Fibroblast of skin of left quadriceps (primary cell): ENCODE measurements at places on chromosomes 11 and 22.
A peak's percentile ranks its signal among the peaks of the same experiment; 100 is the strongest.

GRCh38 chr11:124746621-124747243 is 5.3 kb downstream of the VSIG2 start:
- no peak for DNase-seq

GRCh38 chr11:111945198-111945597 is 8.1 kb downstream of the DIXDC1 start:
- DNase-seq = no peak

GRCh38 chr11:76918941-76919386 is 58.2 kb downstream of the ACER3 start:
- peak; percentile 40 for DNase-seq

DNA sequence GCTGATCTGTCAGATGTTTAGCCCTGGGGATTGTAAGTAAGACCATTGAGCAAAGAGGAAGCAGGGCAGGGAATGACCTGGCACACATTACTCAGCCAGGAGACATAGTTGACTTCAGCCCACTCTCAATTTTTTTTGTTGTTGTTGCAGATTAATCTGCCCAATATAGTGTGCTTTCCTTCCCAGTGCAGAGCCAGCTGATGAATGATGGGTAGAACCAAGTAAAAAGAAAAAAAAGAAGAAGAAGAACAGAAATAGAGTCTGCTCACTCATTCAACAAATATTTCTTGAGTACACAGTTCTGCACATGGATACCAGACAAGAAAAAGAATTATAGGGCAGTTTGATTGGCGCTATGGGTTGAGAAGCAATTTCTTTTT is 292.7 kb downstream of the ETS1 start:
- DNase-seq = no peak

GRCh38 chr22:25485626-25486545 is 78.6 kb upstream of the GRK3 start:
- no peak for DNase-seq

DNA sequence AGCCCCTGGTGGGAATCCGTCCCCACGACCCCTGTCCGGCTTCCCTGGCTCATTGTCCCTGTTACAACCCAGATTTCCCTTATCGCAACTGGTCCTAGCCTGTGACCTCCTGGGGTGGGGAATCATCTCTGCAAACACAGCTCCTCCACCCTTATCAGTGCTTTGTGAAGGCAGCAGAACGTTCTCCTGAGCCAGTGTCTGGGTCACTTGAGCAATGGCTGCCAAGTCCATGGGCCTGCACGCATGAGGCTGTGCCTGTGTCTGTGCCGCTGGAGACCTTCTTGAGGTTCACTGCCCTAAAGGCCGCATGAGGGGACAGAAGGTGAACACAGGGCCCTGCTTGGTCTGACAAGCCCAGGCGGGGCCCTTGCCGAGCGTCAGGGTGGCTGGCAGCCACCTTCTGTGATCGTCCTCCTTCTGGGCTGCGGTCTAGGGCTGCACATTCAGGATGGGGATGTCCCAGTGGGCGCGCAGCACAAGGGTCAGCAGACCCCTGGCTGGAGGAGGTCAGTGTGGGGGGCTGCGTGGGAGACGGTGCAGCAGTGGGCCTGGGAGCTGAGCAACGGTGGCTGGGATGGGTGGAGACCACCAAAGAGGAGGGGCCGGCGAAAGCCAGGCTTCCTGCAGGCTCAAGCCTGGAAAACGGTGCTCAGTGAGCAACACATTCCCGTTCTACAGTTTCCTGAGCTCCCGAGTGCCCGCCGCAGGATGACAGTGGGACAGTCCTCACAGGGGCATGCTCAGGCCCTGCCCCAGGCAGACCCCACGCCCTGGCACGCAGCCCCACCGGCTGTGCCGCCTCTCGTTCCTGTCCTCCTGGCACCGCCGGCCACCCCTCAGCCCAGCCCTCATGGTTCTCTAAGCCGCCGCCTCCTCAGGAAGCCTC is 74.1 kb downstream of the CDKN1C start:
- no peak for DNase-seq

GRCh38 chr11:10746871-10747270 is 4.2 kb upstream of the CTR9 start:
- DNase-seq = no peak

- DNase-seq = no peak
Measured at GRCh38 chr11:2207773-2208621, 36.4 kb upstream of the TH start.

DNA sequence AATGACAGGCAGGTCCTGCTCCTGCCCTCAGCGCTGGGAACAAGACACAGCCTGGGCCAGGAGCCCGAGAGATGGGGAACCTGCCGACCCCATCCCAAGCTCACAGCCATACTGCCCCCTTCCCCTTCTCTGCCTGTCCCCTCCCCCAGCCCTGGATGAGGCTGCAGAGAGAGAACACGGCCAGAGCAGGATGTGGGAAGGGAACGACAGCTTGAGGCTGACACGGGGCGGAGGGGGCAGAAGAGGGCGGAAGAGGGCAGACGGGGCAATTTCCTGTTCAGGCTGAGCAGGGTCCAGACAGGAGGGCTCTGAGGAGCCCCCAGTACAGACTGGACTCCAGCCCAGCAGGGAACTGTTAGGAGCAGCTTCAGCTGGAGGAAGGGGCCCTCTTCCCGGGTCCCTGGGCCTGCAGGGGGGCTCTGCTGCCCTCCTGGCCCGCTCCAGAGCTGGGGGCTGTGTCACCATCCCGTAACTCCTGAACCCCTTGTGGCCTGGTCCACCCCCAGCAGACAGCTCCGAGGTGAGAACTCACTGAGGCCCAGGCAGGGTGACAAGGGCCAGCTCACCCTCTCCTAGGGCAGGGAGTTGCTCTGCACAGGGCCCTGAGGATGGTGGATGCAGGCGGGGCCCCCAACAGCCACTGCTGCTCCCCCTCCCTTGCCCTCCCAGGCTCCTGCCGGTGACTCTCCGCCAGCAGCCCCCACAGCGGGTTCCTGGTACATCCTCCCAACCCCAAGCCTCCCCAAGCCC is 5.7 kb downstream of the CTSD start:
- DNase-seq = no peak

DNA sequence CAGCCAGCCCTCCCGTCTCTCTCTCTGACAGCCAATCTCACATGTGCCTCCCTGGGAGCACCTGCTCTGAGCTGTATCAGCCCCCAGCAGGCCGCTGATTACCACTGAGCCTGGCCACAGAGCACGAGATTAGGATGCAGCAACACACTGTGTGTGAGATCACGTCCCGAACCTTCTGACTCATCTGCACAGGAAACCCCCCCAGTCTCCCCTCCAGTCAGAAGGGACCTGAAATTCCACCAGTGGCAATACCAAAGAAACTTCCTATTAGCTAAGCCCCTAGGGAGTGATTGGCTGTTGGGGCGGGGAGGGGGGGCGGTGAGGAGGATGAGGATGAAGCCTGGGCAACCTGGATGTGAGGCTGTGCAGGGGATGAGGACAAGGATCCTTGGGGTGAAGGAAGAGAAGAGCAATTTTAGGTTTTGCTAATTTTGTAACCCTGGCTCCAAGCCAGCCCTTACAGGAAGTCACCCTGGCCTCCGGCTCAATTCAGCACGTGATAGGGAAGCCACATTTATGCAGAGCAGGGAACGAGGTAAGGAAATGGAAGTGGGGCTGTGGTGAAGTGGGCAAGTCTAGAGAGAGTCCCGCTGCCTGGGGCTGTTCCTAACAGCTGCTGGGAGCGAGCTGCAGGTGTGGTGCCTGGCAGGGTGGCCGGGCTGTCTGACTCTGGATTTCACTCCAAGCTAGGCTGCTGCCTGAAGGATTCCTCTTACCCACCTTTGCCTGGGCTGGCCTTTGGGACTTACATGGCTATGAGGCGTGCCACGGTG is 1.9 kb downstream of the SLC43A3 start:
- DNase-seq = peak; percentile 78

DNA sequence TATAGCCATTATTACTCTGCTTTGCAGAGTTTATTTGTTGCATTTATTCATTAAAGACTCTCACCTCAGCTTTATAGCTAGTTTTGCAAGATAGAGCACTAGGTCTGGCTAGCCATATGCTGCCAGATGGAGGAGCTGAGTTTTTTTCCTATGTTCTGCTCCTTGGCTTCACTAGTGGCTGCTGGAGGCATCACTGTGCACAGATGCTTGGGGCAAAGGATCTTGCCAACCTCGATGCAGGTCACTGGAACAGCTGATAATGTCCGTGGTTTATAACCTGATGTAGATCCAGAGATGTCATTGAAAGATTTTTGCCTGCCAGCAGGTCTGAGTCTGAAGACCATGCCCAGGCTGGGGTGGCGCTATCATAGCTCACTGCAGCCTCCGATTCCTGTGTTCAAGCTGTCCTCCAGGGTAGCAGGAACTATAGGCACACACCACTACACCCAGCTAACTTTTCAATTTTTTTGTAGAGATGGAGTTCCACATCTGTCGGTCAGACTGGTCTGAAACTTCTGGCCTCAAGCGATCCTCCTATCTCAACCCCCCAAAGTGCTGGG is 63.2 kb downstream of the PACS1 start:
- DNase-seq = no peak
